ENCODE measurements at places on chromosomes 2 and 18.

- DNase-seq = no peak
Observed at GRCh38 chr2:3141696-3142095, 235.9 kb downstream of the EIPR1 start.

GRCh38 chr2:12448846-12449505, 267.8 kb upstream of the TRIB2 start:
- DNase-seq = no peak

DNA sequence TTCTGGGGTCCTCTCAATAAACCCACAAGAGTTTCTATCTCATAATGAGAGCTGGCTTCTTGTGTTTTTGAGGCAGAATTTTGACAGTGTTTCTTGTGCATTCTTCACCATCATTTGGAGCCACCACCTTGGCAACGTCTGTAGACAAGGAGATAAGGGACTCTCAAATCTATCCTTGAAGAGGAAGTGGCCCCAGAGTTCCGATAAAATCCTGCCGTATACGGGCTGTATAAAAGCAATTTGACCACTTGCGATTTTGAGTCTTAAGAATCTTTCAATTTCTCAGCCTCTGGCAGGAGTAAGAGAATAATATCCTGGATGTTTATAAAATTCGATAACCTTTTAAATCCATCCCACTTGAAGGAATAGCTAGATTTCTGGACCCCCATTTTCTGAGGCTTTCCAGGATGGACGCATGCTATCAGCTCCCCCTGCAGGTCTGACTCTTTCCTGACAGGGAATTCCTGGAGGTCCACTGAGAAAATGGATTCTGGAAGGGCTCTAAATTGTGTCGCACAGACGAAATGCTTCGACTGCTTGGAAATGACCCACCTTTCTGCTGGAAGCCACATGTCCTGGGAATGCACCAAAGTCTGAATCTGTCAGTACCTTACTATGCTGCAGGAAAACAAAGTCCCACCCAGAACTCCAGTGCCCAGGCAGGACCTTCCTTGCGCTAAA, 54.1 kb downstream of the E2F6 start:
- DNase-seq = peak; percentile 51

DNA sequence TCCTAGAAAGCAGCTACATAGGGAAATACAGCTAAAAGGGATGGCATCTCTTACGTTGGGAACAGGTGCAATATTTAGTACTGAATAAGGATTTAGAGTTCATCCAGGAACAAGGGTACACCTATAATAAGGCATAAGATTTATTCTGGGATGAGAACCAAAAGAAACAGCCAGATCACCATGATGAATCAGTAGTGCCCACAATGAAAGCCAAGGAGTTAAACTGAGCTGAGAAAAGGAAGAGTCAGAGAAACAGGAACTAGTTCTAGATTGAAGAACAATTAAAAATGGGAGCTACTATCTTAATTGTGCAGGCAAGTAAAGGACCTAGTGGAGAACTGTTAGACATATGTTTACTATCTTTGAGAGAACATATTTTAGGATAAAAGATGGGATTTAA, 692.3 kb downstream of the LRP1B start:
- no peak for DNase-seq

GRCh38 chr2:224976629-224977525, 65.4 kb downstream of the DOCK10 start:
- DNase-seq = no peak

All from neural crest cell (in vitro differentiated cells).